ENCODE measurements at places on chromosomes 12 and 14.

GRCh38 chr12:47367912-47368537 is 288.3 kb upstream of the AMIGO2 start:
- no peak for DNase-seq

DNA sequence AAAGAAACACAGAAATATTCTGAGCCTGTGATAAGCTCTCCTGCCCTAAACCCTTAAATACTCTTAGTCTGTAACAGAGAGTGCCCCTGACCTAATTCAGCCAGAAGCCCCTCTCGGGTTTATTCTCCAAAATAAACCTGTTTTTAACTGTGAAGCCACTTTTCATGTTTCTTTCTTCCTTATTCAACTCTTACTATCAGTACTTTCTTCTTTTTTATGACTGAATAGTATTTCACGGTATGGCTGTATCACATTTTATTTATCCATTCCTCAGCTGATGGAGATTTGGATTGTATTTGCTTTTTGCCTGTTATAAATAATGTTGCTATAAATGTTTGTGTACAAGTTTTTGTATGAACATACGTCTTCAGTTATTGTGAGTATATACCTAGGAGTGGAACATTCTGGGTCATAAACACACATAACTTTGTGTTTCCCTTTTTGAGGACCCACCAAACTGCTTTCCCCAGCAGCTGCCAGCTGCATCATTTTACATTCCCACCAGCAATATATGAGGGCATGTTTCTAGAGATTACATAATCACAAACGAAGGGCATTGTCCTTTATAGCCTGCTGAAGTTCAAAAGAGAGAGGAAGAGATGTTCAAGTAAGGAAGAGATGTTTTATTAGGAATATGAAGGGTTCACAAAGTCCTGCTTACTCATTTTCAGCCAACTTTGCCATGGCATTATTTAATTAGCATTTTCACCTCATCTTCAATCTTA is 199.4 kb upstream of the NUDT4 start:
- no peak for DNase-seq

GRCh38 chr14:45038865-45039264 is 45.1 kb upstream of the PRPF39 start:
- no peak for DNase-seq

- DNase-seq = no peak
Measured at GRCh38 chr14:89650077-89650978, 233.3 kb upstream of the FOXN3 start.

DNA sequence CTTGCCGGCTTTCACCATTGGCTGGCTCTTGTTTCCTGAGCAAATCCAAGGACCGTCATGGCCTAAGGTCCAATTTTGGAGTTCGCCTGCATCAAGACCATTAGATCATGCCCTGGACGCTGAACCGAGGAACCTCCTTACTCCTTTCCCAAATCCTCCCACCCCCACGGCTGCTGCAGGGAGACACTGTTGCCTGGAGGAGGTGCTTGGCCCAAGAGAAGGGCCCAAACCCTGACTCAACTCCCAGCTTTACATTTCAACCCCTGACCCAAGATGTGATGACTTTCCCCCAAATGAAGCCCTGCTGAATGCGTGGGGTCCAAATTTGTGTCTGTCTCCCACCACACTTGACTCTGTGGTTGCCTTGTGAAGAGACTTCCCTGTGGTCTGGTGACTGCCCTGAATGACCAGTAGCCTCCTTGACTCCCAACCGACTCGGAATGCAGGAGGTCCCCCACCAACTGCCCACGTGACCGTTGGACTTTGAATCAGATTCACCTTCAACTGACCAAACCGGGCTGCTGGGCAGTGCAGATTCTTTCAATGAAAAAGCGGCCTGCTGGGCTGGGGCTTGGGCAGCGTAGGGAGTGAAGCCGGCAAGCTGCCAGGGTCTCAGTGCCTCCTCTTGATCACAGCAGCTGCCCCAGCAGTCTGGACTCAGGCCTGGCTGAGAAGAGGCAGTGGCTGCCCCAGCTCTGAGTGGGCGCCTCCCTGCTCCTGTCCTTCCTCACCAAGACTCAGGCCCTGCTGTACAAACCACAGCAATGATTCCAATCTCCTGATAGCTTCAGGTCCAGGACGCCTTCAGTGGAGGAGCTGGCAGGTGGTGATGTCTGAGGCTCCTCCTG is 46.7 kb upstream of the OASL start:
- no peak for DNase-seq

DNA sequence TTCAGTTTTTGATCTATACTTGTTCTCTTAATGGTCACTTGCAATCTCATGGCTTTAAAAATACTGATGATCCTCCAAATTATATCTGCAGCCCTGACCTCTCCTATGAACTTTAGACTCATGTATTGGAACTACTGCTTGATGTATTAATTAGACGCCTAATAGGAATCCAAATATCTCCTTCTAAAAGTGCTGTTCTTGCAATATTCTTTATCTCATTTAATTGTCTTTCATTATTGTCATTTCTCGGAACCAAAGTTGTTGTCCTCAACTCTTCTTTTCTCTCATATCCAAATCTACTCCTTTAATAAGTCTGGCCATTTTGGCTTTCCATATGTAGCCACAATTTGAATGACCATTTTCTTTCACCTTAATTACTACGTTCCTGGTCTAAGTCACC is 907.6 kb upstream of the SEL1L start:
- DNase-seq = no peak

DNA sequence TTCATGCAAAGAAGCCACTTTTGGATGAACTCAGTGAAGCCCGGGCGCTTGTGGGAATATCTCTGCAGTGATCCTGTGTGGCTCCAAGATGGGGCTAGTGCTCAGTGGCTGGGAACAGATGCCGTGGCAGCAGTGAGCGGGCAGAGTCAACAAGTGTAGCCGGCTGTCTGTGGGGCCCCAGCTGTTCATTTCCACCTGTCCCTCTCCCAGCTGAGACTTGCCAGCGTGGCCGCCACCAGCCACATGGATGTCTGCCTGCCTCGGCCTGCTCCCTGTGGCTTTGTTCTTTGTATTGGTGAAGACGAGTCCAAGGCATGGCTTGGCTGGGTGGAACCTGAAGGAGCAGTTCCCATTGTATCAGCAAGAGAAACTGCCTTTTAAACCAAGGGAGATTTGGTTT is 77.3 kb downstream of the NOS1 start:
- no peak for DNase-seq

DNA sequence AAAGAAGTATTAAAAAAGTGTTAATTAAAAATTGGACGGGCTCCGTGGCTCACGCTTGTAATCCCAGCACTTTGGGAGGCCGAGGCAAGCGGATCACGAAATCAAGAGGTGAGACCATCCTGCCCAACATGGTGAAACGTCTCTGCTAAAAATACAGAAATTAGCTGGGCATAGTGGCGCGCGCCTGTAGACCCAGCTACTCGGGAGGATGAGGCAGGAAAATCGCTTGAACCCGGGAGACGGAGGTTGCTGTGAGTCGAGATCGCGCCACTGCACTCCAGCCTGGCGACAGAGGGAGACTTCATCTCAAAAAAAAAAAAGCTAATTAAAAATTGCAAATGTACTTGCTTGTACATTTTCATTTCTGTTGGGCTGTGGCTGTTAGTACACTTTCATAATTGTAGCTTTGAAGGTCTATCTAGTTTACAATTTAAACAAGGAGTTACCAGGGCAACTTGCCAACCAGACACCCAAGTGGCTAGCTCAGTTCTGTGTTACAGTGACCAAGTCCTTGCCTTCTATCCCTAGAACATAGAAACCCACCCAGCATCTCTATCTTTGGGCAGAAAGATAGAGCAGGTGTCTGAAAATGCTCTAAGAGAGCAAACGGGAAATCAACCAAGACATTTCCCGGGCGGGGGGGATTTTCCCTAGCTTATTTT is 1.2 kb downstream of the COA8 start:
- DNase-seq = no peak

DNA sequence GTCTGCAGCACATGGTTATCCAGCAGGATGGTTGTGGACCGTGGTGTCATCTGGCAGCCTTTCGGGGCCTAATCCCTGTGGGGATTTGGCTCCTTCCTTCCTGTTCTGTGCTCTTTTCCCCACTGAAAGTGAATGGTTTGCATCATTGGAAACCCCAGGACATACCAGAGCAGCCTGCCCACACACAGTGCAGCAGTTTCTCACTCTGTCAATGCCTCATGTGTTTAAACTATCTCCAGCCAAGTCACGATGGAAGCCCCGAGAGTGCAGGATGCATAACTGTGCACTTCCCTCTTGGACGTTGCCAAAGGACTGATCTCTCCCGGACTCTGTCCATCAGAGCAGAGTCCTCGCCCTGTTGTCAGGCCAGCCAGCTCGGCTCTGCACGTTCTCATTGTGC is 29.0 kb upstream of the AMN start:
- DNase-seq = peak; percentile 55
